H54 (cell line): ENCODE measurements at places on chromosomes 5 and 9.

- no peak for DNase-seq
These were observed 424.0 kb downstream of the SH3GL2 start for GRCh38 chr9:18002718-18003438.

GRCh38 chr5:170533383-170533782 is 29.6 kb downstream of the KCNIP1 start:
- DNase-seq: no peak

DNA sequence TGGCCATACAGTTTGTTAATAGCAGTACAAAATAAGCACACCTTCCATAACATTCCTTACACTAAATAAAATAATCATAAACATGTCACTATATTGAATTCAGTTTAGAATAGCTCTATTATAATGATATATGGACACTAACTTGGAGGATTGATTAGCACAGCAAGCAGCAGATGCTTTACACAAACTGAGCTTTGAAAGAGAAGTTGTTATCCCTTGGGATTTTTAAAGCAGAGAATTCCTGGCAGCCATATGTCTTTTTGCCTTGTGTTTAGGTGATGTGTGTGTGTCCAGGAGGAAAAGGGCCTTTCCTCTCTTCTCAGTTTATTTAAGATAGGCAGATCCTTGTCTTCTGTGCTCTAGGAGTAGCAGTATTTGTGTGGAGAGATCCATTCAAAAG is 232.2 kb upstream of the GRIN3A start:
- DNase-seq: no peak

DNA sequence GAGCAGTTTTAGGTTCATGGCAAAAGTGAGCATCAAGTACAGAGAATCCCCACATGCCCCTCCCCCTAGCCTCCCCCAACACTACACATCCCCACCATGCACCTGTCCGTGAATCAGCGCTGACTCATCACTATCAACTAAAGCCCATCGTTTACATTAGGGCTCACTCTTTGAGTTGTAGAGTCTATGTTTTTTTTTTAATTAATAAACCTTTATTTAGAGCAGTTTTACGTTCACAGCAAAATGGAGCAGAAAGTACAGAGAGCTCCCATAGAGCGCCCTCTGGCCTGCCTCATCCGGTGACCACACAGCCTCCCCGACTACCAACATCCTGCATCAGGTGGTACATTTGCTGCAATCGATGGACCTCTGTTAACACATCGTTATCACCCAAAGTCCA is 47.9 kb upstream of the UNC5A start:
- no peak for DNase-seq

DNA sequence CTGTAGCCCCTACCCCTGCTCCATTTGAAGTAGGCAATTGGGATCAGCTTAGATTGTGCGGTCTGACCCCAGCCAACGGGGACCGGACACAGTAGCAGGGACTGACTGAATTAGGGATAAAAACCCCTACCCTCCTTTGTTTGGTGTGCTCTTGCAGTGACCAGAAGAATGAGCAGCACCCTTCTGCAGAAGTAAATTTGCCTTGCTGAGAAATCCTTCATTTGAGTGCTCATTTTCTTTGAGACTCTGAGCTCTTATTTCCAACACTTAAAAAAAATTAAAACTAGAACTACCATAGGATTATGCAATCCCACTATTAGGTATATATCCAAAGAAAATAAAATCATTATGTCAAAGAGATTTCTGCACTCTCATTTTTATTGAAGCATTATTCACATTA is 560.0 kb downstream of the CDH12 start:
- DNase-seq: no peak

GRCh38 chr5:68372161-68372560 is 156.6 kb downstream of the PIK3R1 start:
- no peak for DNase-seq
